ENCODE measurements at places on chromosomes 2 and 18.

GRCh38 chr2:202883987-202884675 lies 12.6 kb upstream of the ICA1L start:
- no peak for DNase-seq

GRCh38 chr2:37489041-37489456 lies 144.6 kb downstream of the QPCT start:
- no peak for DNase-seq

- DNase-seq = no peak
These were observed 219.4 kb downstream of the HNMT start for GRCh38 chr2:138183705-138184104.

- no peak for DNase-seq
These were observed 2.6 kb downstream of the STRN start for GRCh38 chr2:36963734-36964133.

GRCh38 chr18:11504962-11505361 lies 104.4 kb upstream of the SLC35G4 start:
- DNase-seq = no peak

- DNase-seq = no peak
These were observed 11.6 kb downstream of the B3GNT2 start for GRCh38 chr2:62207491-62207890.

DNA sequence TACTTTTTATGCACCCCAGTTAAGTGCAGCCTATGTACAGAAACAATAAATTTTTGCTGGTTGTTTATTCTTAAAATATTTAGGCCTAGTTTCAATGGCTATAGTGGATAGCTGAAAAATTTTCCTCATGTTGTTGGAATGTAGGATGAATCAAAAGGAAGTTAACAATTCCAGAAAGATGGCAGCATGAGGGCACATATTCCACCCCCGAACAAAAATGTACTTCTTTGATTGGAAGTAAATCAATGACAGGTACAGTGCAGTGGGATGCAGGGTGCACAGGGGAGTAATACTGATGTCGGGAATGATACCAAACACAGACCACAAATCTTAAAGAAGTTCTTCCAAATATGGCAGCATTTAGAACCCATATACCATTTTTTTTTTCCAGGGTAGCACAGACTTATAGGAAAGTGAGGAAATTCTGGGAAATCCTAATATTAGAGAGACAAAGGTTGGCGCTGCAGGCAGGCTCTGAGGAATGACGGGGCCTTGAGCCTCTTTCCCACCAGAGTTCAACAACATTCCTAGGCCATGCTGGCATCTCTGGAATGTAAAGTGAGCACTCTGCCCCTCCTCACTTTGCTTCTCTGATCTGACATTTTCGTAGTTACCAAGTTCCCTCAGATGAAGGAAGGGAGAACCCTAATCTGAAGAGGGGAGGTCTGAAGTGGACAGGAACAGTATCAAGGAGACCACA lies 36.6 kb upstream of the IKZF2 start:
- no peak for DNase-seq

- no peak for DNase-seq
These were observed 692 bp upstream of the RAX start for GRCh38 chr18:59273759-59274532.

- DNase-seq = no peak
These were observed 56.8 kb downstream of the SMAD2 start for GRCh38 chr18:47873625-47874024.

DNA sequence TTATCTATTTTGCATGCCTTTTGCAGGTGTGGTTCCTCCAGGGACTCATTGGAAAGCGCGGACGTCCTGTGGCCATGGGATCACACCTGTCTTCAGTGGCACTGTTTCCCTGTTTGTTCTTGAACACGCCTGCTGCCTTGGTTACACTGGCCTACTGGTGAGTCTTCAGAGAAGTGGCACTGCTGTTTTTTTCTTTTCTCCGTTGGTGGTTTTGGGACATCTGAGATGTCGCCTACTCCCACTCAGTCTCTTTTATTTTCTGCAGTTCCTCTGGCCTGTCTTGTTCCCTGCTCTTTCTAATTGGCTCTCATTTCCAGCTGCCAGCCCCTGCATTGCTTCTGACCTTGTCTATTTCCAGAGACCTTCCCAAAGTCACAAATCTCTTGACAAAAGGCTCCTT lies 35.7 kb upstream of the POU3F3 start:
- no peak for DNase-seq

- DNase-seq = no peak
These were observed 172.4 kb downstream of the ZNF516 start for GRCh38 chr18:76322686-76323085.

GRCh38 chr2:120566331-120567035 lies 169.2 kb upstream of the GLI2 start:
- DNase-seq = no peak

- DNase-seq = no peak
These were observed 57.3 kb upstream of the EML6 start for GRCh38 chr2:54666131-54666633.

DNA sequence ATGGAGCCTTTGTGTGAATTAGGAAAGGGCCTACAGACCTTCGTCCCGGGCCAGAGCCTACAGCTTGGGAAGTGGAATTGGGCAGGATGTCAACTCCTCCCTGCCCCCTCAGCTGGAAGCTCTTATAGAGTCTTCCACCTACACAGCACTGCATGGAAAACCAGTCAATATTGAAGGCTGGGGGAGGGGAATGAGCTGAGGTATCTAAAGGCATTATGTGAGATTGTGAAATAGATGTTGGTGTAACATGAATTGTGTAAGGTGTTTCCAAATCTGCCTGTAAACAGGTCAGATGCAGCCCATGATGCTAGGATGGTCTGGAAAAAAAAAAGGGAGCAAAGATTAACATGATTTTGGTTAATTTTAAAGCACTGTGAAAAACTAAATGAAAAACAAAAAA lies 433.5 kb upstream of the POU3F3 start:
- no peak for DNase-seq
